T-helper 22 cell (primary cell): ENCODE measurements at places on chromosomes 2 and 18.

DNA sequence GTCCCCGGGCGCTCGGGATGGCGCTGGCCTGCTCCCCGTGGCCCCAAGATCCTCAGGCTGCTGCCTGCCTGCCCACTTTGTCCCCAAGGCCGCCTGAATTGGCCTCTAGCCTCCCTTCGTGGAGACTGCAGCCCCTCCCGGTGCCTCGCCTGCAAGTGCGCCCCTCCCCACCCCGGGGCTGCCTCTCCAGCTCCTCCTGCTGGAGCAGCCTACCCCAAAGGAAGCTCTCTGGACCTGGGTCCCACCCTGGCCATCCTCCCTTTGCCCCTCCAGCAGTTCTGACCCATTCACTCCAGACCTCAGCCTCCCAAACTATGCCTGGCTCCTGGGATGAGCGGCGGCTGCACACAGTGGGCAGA lies 6.2 kb downstream of the ESPNL start:
- DNase-seq: no peak

GRCh38 chr2:239912938-239913635 lies 112.1 kb downstream of the NDUFA10 start:
- DNase-seq: no peak

DNA sequence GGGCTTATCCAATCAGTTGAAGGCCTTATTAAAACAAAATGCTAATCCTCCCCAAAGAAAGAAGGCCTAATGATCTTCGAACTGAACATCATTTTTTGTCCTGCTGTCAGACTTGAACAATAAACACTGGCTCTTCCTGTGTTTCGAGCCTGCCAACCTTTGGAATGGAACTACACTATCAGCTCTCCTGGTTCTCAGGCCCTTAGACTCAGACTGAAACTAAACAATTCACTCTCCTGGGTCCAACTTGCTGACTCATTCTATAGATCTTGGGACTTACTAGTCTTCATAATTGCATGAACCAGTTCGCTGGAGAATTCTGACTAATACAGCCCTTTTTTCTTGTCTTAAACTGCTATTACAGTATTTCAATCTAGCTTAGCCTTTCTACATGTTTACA lies 235.2 kb downstream of the LNPK start:
- no peak for DNase-seq

GRCh38 chr18:74148543-74149070 lies 284 bp downstream of the TIMM21 start:
- DNase-seq: no peak

DNA sequence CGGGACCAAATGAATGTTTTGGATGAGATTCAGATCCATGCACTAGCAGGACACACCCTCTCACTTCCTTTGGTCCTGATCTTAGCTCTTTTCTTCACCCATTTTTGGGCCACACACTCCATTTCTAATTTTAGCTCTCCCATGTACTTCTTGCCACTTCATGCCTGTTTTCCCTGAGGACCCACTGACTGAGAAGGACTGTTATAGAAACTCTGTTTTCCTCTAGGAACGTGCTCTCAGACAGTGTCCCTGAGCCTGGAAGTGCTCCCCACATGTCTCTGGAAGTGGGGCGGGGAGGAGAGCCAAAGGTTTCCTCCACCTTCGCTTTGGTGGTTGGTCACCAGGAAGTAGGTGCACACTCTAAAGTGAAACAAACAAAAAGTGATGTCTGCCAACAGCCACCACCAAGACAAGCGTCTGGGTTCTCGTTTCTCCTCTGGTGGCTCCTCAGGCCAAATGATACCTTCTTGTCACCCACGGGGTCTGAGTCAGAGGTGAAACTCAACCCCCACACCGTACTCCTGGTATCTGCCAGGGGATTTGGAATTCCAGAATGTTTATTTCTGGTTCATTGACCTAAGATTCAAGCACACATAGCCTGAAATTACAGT lies 74.7 kb downstream of the MERTK start:
- DNase-seq: no peak

GRCh38 chr2:27752551-27753237 lies 18.8 kb upstream of the MRPL33 start:
- DNase-seq: no peak

DNA sequence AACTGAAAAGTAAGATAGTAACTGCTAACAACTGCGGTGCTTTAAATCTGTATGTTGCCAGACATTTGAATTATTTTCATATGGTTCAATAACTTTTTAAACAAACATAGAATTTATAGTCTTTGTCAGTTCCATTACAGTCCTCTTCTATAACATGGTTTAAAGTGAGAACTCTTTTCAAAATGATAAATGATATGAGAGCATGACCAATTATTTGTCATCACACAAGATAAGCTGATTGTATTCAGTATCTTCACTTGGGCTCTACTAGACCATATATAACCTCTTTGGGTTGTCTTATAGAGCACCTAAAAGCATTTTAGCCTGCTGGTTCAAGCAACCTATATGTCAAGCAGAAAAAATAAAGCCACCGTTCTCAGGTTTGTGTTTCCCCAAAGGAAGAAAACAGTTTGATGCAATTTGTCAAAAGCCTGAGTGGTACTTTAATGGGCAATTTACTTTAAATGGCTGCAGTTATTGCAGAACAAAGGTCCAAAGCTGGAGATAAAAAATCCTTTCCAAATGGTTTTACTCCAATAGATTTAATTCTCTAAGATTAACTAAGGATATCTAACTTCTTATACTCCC lies 298.4 kb downstream of the FSIP2 start:
- DNase-seq: no peak

DNA sequence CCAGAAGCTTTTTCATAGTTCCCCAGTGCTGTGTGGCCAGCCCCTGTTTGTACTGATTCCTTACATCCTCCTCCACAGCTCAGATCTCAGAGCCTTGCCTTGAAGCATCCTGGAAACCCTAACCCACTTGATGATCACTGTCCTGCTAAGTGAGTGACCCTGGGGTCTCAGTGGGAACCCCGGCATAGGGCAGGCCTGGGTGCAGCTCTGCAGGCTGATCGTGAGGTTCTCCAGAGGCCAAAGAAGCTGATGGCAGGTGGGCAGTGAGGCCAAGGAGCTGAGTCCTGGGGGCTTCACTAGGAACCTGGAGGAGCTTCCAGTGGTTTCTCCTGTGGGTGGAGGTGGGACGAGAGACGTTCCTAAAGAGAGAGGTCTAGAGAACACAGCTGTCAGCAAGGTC lies 47.4 kb upstream of the BIN1 start:
- no peak for DNase-seq

- no peak for DNase-seq
Measured at GRCh38 chr2:51624995-51625394, 593.1 kb upstream of the NRXN1 start.

GRCh38 chr2:169977530-169977929 lies 150.3 kb downstream of the UBR3 start:
- DNase-seq: no peak

GRCh38 chr2:71191570-71191943 lies 35.3 kb downstream of the PAIP2B start:
- DNase-seq: no peak

GRCh38 chr2:75705921-75706320 lies 4.8 kb downstream of the GCFC2 start:
- DNase-seq: no peak

- DNase-seq: no peak
Measured at GRCh38 chr18:48402953-48403352, 6.2 kb downstream of the ZBTB7C start.

- no peak for DNase-seq
Measured at GRCh38 chr2:42879121-42879705, 86.8 kb upstream of the HAAO start.
